CMK (cell line): ENCODE measurements at places on chromosomes 11 and 22.

DNA sequence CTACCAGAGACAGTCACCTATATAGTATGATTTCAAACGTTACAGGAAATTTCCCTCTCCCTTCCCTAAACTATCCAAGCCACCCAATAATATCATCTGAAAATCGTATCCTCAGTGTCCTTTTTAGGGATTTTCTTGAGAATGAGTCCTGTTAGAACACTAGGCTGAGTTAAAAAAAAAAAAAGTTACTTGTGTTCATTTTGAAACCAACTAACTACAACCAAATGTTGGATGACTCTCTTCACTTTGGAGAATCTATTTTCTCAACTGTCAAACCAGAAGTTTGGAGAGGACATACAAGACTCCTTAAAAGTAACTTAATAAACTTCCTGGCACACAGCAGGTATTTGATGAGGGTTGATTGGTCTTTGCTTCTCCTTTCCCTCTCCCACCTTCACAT is 183.2 kb upstream of the SESN3 start:
- DNase-seq, result no peak

DNA sequence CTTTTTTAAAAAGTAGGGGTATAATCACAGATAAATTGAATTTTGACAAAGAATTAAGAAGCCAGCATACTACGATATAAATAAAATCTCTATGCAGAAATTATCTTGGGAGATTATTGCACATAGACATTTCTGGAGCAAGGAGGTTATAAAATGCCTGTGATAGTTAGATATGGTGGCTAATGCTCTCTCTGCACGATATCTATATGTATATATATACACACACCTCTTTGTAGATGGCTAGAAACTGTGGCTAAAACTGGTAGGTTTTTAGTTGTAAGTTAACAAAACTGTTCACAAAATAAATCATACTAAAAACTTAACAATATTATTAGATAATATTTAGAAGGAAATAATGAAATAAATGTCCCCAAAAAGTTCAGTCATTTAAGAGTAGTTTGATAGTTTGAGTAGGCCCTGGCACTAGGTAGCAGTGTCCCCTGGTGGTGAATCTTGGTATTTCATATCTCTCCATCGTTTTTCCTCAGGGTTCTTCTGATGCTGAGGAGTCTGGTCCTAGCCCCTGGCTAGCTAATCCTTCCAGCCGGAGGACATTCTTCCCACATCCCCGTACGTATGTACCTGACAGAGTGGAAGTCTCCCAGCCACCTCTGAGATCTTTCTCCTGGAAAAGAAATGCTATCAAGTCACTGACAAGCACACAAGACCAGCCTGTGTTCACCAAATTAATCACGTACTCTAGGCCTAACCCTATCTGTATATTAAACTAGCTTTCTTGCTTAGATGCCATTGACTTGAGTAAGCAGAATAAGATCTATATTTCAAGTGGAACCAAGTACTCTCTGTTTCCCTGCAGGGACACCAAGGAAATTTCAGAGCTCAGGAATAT is 32.2 kb downstream of the ART5 start:
- DNase-seq, result no peak

DNA sequence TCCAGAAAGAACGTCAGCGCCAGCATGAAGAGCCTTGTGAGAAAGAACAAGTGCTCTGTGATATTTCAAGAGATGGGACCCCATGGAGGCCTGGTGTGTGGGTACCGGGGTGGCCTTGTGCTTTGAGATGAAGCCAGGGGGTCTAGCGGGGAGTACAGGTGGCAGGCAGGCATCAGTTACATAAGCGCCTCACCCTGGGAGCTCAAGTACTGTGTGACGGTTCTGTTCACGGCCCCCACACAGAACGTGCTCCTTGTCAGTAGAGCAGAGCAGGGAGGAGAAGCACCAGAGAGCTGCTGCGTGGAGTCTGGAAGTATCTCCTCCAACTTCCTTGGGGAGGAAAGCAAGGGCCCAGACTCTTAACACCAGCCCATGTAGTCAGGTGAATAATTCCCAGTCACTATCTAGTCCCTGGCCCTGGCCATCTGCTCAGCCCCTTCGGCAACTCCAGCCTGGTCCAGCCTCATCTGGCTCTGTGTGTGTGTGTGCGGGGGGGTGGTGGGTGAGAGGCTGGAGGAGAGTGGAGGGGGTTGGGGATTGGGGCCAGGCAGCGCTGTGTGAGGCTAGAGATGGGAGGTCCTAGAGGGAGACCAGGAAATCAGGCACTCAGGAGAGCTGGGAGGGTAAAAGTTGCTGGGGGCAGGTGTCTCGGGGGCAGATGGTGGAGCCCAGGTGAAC is 32.4 kb downstream of the MCM5 start:
- no peak for DNase-seq

DNA sequence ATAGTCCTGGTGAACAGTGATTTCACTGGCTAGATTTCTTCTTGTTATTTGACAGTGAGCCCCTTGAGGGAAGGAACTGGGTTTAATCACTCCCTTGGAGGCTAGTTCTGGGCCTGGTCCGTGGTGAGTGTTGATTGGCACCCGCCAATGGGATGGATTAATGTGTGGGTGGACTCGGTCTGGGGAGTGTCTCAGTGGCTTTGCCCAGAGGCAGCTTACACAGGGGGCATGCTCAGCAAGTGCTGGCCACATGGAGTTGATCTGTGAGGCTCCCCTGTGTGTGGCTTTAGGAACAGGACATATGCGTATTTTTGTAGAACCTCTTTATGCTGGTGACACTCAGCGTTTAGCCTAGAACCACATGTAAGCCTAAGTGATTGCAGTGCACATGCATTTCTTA is 106.9 kb downstream of the TBC1D22A start:
- no peak for DNase-seq

GRCh38 chr11:67392183-67392715 is 463 bp downstream of the RAD9A start:
- no peak for DNase-seq

DNA sequence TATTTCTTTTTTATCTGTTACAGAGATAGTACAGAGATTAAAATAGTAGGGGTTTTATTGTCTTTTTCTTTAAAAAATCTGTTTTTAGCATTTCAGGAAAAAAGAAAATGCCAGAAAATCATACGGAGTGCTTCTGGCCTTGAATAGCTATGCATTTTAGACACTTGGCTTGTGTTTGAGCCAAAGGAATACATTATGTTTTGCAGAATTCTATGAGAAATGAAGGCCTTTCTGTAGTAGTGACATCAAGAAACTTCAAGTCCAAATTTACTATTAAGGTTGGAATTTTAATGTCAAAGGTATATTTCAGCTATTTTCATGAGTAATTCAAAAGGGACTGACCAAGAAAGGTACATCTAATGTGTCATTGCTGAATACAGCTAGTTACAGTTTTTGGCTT is 56.3 kb upstream of the DDI1 start:
- no peak for DNase-seq

DNA sequence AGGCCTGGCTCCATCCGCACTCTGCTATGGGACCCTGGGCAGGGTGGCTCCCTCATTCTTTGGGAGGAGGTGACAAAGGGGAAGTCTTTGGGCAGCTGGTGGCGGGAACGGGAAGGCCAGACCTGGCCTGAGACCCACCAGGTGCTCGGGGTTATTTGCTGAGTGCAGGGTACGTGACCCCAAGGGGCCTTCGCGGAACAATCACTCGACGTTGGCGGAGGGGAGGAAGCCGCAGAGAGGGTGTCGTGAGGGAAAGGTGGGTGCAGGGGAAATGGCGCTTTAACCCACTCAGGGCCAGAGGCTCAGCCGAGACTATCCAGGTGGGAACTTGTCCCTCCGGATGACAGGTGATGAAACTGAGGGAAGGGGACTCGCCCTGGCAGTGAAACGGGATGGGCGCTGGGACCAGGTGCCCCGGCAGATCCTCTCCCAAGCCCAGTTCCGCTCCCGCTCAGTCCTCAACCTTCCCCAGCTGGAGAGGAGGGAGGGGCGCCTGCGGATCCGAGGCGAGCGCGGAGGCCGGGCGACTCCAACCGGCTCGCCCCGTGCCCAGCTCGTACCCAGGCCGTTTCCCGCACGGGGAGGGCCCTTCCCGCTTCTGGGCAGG is 911 bp downstream of the A4GALT start:
- DNase-seq, result no peak

DNA sequence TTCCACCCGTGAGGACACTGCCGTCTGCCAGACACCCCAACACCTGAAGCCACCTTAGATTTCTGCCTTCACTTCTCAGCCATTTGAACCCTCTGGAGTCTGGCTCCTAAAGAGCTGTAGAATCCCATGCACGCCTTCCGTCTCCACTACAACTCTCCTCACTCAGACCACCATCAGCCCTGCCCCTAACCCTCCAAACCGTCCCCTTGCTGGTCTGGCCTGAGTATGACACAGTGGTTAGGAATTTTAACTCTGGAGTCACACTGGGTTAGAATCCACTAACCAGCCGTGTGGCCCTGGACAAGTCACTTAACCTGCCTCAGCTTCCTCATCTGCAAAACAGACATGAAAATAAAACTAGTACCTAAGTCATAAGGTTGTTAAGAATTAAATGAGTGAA is 3.0 kb downstream of the CNIH2 start:
- DNase-seq, result no peak

DNA sequence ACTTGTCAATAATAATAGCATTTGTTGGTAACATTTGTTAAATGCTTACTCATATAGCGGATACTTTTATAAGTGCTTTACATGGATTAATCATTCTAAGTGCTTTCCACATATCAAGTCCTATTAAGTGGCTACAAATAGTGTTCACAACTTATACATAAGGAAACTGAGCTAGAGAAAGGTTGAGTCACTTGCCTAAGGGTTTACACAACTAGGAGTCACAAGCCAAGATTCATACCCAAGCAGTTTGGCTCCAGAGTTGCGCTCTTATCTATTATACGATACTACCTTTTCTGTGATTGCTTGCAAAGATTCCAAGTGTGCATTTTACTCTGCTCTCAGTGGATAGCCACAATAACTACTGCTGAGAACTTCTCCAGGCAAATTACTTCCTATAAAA is 215.9 kb upstream of the CCDC90B start:
- no peak for DNase-seq

DNA sequence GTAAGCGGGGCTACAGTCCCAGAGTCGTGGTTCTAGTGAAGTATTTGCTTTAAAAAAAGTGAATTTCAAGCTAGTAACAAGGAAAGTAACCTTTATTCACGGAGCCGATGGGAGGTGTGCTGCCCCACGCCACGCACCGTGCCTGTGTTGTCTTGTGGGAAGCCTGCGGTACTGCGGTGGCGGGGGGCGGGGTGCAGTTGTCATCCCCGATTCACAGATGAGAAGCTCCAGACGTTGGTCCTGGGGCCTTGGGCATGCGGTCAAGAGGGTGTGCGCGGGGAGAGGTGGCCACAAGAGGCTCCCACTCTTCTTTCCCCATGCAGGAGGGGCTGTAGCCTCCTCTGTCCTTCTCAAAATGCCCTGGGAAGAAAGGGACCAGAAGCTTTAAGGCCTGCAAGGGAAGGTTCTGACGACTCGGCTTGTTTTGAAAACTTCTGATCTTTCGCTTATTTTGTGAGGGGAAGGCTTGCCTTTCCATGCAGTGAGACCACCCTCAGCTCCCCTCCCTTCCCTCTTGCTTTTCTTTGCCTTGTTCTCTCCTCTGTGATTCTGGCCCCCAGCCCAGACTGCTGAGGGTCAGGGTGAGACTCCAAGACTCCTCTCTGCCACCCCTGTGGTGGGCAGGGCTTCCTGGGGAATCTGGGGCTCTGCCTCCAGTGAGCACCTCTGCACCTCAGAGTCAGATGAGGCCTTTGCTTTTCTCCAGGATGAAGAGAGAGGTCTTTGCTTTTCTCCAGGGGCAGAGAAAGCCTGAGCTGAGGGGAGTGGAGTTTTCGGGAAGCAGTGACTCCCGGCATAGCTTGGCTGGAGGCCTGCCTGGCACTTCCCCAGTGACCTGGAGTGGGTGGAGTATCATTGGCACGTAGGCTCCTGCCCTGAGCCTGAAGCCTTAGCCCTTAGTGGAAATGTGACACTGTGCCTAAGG is 6.2 kb downstream of the GLB1L3 start:
- DNase-seq, result no peak

DNA sequence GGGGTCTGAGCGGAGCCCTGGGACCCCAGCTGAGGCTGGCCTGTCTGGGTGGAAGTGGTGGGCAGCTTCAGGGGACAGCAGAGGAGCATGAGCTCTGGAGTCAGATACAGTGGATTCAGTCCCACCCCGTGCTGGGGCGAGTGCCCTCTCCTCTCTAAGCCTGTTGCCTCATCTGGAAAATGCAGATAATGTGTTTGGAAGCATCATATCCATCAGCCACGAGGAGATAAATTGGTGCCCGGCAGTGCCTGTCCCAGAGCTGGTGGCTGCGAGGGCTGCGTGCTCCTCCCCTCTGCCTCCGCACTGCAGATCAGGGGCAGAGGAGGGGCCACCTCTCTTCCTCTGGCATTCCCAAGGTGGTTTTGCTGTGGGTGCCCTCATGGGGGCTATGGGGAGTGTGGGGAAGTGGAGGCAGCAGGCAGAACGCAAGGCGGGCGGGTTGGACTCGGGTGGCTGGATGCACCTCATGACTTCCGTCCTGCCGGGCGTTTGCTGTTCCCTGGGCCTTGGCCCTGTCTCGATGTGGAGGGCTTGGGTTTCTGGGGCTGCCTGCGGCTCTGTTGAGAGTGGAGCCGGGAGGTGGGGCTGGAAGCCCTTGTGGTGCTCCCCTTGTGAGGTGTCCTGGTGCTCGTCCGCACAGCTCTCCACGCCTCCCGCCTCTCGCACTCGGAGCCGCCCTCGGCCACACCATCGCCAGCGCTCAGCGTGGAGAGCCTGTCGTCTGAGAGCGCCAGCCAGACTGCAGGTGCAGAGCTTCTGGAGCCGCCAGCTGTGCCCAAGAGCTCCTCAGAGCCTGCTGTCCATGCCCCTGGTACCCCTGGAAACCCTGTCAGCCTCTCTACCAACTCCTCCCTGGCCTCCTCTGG is 20.9 kb downstream of the MICALL1 start:
- no peak for DNase-seq

DNA sequence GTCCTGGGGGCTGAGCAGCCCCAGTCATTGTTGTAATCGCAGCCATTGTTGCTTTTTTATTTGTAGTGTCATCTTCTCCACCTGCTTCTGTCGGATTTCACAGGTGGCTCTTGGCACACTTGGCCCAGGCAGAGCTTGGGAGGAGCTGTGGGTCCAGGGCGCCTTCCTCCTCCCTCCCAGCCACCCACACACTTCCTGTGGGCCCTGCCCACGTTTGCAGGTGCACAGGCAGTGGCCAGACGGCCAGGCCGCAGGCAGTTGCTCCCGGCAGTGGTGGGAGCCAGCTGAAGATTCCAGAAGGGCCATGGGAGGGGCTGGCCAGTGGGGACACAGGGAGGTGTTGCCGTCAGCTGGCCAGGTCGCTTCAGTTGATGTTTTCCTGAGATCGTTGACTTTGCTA is 1191.9 kb downstream of the BRD1 start:
- DNase-seq, result no peak

DNA sequence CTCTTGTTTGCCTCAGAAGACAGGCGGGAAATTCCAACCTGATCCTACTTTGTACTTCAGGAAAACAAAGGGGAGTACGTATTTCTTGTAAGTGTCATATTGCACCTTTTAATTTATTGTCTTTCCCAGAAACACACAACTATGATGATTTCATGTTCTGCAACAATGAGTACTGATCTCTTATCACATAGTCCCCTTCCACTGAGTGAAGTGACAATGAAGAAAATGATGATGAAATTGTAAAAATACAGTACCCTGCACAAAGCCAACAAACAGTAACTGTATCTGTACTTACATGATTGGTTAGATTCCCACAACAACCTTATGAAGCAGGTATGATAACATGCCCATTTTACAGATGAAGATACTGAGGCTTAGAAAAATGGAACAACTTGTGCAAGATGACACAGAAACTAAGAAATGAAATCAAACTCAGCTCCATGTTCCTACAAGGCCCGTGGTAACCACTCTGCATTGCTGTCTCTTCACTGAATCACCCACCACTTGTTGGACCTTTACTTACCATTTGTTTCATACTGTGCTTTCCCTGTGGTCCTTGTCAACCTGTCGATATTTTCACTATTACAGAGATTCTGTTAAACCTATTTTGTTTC is 37.5 kb downstream of the SLC1A2 start:
- DNase-seq, result no peak
